Stimulated activated CD4-positive, alpha-beta T cell treated with anti-CD3 and anti-CD28 coated beads, Interleukin-2, amount 100 ng/mL, for 24 hours (primary cell): ENCODE measurements at places on chromosomes 2 and 18.
A peak's percentile ranks its signal among the peaks of the same experiment; 100 is the strongest.

DNA sequence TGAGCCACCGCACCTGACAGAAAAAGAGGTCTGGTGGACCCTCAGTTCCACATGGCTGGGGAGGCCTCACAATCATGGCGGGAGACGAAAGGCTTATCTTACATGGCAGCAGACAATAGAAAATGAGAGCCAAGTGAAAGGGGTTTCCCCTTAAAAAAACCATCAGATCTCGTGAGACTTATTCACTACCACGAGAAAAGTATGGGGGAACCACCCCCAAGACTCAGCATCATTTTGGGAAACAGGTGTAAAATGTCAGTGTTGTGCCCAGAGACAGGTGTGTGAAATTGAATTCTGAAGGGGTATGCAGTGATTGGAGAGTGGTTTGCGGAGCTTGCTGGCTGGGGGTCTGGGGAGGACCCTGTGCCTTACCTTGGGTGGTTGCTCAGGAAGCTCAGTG, 4.6 kb upstream of the D2HGDH start:
- no peak for DNase-seq

DNA sequence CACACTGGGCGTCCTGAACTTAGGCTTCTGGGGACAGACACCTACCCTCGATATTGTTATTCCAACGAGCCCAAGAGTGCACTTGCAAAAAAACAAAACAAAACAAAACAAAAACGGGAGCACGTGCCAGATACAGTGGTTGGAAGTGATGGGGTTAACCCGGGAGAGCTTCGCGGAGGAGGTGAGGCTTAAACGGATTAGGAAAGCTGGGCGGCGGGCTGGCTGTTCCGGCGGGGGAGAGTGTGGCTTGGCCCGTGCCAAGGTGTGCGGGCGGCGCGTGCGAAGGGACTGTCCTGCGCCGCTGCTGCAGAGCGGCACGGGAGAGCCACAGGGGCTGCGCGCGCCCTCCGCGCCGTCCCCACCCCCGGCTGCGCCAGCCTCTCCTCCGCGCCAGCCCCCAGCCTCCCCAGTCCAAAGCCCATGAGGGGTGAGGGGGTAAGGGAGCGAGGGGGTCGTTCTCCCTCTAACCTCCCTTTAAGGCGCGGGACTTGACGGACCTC, 1.5 kb upstream of the SLC30A3 start:
- peak; percentile 29 for DNase-seq

- no peak for DNase-seq
Measured at GRCh38 chr18:56003009-56003719, 415.2 kb upstream of the TCF4 start.

DNA sequence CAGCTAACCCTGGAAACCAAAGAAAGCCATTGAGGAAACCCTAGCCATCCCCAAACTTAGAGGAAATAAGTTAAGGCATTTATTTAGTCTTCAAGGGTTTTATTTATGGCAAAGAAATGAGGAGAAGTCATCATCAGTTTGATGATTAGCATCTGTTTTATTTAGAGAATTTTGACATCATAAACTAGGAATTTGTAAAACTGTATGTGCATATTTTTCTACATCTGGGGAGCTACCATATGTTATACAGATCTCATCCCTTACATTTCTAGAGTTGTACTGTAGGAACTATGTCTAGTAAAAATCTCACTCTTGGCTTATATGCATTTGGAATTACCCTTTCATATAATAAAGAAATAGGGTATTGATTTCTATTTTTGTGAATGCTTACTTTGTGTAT, 48.7 kb downstream of the FMNL2 start:
- no peak for DNase-seq

DNA sequence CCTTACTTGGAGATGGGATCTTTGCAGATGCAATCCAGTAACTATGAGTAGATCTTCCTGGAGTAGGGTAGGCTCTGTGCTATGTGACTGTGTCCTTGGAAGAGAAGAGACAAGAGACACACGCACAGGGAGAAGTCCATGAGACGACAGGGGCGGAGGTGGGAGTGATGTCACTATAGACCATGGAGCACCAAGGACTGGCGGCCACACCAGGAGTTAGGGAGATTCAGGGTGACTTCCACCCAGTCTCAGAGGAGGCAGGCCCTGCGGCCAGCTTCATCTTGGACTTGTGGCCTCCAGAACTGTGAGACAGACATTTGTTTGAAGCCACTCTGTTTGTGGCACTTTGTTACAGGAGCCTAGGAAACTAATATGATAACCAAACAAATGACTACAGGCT, 177.8 kb downstream of the INHBB start:
- DNase-seq, result no peak

DNA sequence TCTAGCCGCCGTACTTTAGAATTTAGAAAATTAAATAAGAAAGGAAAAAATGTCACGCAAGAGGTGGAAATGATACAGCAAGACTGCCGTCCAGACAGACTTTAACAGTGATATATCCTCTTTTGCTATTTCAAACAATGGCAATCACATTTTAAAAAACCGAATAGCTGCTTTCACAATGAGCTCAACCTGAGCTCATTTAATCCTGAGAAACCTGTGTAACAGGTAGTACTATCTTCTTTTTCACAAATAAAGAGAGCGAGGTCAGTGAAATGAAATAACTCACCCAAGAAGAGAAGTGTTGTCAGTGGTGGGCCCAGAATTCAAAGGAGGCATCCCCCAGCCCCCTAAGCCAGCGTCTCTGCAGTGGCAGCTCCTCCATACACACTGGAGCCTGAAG, 60.7 kb upstream of the DAPL1 start:
- no peak for DNase-seq

DNA sequence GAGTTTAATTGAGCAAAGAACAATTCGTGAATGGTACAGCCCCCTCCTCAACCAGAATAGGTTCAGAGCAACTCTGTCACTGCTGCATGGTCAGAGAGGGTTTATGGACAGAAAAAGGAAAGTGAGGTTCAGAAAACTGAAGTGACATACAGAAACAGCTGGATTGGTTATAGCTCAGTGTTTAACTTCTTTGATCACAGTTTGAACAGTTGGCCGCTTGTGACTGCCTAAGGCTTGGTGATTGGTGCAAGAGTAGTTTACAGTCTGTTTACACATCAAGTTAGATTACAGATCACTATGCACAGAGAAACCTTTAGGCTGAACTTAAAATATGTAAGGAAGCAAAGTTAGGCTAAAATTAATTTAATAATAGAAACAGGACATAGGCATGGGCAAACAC, 459.2 kb downstream of the KCNJ3 start:
- DNase-seq, result no peak

- DNase-seq, result peak; percentile 35
Measured at GRCh38 chr2:10375570-10376281, 72.4 kb downstream of the ODC1 start.

DNA sequence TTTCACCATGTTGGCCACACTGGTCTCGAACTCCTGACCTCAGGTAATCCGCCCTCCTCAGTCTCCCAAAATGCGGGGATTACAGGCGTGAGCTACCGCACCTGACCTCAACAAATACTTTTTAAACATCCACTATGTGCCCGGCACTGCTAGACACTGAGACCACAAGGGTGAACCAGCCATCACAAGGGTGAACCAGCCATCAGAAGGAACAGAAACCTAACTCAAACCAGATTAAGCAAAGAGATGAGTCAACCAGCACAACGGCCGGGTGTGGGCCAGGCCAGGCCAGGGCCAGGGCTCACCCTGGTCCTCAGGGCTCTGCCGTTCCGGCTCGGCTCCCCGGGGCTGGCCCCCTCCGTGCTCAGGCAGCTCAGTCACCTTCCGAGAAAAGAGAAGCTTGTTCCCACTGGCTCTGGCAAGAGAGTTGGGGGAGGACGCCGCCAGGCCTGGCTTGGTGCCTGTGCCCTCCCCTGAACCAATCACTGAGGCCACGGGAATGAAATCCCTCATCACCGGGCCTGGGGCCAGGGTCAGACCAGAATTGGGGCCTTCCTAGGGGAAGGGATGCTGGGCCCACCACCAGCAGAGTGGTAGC, 4.4 kb downstream of the TEX44 start:
- DNase-seq, result no peak

- no peak for DNase-seq
Measured at GRCh38 chr18:31498574-31499524, 872 bp downstream of the DSG2 start.

DNA sequence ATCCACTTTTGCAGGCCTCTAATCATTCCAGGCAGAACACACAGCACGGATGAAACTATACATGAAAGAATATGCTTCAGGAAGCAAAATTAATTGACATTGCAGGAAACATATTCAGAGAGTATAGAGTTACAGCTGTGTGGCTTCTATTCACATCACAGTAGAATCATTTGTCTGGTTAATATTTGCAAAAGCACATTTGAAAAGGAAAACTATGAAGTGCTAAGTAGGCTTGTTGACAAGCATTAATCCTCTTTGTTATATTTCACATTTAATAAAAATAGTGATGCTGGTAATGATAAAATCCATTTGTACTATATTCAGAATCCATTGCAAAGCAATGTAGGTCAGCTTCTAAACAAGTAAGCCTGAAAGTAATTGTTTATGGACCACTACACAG, 32.2 kb upstream of the PIK3C3 start:
- DNase-seq, result no peak

DNA sequence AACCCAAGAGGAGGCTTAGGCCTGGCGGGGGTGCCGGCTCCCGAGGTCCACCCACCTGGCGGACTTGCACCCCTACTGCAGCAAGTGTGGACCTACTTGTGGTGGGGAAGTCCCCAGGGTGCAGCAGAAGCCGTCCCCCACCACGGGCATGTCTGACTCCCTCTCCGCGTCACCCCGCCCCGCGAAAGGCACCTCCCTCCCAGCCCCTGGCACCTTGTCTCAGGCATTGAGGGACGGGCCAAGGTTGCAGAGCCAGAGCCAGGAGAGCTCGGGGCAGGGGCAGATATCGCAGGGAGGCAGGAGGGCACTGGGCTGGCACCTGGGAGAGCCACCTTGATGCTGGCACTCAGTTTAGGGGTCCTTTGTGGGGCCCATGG, 19.0 kb downstream of the CROCC2 start:
- DNase-seq, result peak; percentile 24

GRCh38 chr2:145324748-145325147, 804.8 kb upstream of the ZEB2 start:
- no peak for DNase-seq

DNA sequence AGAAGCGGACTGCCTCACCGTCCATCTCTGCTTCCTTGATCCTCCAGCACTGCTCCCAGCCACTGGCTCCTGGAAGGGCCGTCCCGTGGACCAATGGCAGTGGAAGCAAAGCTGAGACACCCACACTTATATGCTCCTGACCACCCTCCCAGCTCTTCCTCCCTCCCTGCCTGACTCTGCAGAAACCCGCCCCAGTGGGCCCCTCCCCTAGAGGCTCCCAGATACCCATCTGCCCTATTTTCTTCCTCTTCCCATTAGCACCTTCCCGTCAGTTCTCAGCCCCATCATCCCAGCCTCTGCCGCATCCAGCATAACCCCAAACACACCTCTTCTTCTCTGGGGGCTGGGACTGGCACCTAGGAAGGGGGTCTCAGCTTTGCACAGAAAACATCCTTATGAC, at the start of gene CLEC4F:
TSS of gene CLEC4F (minus strand) at position 101 of the 400 bp plus-strand sequence. CDS start at position 25, 76 bp downstream.
- DNase-seq, result no peak

DNA sequence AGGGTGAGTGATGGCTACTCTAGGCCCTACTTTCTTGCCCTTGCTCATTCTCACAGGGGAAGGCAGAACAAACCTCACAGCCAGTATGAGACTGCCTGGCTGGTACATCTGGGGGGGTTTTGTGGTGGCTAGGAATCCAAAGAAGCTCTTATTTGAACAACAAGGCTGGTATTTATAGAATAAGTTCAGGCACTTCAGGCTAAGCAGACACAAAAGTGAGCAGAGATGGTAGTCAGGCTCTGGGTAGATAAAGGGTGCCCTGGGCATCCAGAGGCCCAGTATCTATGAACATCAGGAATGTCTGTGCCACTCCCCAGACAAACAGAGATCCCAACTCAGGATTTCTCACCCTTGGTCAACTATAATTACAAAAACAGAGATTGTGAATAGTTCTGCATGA, 57.2 kb upstream of the RTN4 start:
- no peak for DNase-seq

DNA sequence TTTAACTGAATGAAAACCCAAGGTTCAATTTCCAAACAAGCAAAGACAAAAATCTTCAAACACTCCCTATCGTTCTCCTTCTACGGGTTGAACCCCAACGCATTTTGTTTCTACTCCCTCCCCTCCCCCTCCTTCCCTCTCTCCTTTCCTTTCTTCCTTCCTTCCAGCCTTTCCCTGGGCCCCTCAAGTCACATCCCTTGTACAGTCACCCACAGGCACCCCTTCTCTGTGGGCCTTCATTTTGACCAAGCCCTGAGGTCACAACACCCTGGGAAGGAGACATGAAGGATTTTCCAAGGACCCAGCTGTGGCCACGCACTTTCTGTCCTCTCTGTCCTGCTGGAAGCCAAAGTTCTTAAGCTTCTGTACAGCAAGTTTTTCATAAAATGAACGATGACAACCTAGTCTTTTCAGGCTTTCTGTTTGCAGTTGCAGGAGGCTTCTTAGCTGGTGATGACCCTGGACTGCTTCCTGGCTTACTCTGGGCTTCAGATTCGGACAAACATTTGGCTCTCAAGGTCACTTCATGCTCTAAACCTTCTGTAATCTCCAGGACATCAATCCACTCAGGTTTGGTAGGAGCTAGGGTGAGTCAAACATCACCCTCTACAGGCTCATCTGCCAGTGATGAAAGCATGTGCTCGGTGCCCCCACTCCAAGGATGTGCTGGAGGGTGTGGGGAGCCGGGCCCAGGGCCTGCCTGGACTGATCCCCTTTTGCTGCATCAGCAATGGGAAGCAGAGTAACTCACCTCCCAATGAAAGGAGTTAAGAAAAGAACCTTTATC, 25.5 kb downstream of the TMEM247 start:
- DNase-seq, result no peak

DNA sequence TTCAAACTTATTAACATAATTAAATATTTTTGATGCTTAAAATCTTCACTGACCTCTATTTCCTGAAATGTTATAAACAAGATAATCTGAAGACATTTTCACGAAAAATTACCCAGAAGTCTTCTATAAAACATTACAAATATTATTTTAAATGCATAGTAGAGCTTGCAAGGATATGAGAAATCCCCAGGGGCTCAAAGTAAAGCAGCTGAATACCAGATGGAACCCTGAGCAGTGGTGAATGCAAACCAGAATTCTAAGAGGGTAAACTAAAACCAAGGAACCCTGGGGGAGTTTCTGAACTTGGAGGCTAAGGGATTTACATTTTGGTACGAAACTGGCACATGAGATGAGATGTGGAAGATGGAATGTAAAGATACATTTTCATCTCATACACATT, 83.6 kb downstream of the FSHR start:
- DNase-seq, result no peak

- DNase-seq, result no peak
Measured at GRCh38 chr18:70982292-70982691, 693.4 kb downstream of the SOCS6 start.

- DNase-seq, result no peak
Measured at GRCh38 chr2:115874427-115874826, 1432.0 kb downstream of the DPP10 start.
